ENCODE measurements at places on chromosomes 3 and 15.

DNA sequence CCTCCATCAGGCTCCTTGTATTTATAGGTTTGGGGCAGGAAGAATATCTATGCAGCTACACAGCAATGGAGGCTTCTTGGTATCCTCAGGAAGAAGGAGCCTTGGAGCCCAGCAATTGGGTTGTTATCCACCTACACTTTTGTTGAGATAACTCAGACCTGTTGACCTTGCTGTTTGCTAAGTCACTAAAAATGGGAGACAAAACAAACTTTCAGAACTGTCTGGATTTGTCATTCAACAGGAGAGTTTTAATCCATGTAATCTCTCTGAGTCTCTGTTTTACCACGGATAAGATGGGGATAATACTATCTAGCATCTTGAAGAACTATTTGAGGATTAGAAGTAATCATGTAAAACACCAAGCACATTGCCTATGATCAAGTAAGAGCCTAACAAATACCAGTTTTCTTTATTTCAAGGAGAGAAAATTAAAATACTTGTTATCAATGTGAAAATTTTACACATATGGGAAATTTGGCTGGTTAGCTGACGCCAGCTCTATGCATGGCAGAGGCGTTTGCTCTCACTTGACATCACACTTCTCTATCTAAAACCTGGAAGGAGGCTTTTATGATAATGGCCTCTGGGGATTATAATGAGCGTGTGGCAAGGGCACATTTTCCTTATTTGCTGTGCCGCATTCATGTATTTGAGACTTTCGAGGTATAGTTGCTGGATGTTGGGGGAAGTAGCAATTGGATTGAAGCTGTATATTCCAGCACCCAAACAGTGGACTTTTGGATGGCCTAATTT, 215.6 kb downstream of the PDCD6IP start:
- no peak for DNase-seq

DNA sequence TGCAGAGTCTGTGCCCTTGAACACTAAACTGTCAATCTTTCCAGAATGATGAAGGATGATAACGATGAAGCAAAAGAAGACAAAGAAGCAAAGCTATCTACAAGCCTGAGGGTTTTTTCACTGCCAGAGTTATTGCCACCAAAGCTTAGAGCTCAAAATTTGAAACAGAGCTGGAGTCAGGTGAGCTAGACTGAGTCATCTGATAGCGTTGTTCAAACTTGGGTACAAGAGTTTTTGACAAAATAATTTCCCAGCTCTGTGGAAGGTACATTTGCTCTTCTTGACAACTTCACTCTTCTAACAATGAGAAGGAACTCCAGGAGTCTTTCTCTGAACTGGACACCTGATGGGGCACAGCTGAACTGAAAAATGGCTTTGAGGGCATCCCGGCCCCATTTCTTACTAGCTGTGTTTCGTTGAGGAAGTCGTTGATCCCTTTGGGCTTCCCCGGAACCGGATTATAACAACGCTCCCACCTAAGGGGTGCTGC, 715 bp downstream of the MCCC1 start:
- no peak for DNase-seq

DNA sequence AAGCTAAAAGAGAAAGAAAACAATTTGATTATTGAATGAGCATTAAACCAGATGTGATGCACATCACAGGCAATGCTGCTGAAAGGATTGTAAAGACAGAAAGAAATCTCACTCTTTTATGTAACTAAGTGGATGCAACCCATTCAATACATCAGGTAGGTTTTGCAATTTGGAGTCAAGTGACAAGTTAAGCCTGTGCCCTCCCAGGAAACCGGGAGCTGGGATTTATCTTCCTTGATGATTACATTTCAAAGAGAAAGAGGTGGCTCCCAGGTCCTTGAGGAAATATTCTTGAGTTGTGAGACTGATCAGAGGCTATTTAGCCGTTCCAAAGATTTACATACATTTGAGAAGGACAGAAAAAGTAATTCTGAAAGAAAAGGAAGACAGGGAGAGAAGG, 219.0 kb upstream of the PROK2 start:
- DNase-seq, result no peak

- no peak for DNase-seq
Observed at GRCh38 chr15:69973102-69973714, 124.5 kb downstream of the TLE3 start.

- no peak for DNase-seq
Observed at GRCh38 chr3:21464746-21465145, 286.3 kb downstream of the ZNF385D start.

DNA sequence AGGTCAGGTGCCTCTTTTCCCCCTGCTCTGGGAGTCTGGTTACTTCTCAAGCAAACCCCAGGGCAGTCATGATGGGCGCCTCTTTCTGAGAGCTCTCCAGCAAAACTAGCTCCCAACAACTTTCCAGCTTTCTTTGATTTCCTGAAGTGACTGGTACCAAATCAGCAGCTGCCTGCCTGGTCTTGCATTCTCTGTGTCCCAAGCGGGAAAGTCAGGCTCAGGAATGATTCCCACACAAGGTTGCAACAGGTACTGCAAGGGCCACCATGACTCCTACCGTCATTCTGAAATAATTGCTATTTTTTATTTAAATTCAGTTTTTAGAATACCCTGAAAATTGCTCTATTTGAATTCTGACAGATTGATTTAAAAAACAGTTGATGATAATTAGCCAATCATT, 658.7 kb downstream of the SQOR start:
- no peak for DNase-seq

- no peak for DNase-seq
Observed at GRCh38 chr3:46878781-46879436, 1.4 kb downstream of the PTH1R start.

DNA sequence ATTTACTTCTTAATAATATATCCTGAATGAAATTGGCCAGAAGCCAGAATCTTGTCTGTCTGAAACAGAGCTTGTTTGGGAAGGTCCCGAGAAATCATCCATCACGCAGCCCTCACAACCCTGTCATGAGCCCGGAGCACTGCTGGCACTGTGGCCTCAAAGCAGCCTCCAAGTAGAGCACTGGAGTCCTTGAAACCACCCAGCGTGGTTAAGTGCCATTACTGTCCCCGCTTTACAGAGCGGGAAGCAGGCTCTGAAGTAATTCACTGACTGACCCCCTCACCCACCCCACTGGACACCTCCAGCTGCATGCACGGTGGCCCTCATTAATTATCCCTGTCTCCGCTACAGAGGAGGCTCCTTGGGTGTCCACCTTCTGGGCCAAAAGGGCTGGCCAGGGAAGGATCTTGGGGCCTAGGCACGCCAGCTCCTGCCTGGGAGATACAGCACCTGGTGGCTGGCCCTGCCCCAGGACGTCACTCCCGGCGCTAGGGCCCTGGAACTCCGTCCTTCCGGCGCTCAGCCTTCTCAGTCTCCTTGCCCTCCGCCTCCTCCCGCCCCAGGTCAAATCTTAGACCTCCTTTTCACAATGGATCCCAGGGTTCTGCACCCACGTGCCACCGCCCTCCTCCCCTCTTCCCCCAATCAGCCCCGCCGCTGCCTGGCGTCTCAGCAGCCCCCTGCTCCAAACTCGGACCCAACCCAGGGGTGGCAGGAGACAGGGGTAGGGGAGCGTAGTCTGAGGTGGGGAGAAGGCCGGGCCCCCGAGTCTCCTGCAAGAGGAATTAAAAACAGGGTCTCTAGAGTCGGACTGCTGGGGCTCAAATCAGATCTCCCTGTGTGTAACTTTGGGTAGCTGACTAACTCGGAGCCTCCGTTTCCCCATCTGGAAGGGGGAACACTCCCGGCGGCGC, 1.1 kb downstream of the TKT start:
- DNase-seq, result no peak

DNA sequence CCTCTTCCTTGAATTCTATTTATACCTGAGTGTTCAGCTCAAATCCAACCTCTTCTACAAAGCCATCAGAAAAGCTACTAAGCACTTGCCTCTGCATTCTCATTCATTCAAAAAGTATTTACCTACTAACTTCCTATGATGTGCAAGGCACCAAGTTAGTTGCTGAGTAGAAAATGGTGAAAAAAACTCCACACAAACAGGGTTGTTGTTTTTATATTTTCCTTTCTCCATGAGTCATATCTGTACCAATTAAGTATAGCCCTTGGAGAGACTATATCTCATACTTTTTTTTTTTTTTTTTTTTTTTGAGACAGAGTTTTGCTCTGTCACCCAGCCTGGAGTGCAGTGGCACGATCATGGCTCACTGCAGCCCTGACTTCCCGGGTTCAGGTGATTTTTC, 67.7 kb downstream of the IGF2BP2 start:
- no peak for DNase-seq

GRCh38 chr3:22994781-22995180, 208.3 kb upstream of the UBE2E2 start:
- DNase-seq, result no peak

Data from iPS DF 19.7 (cell line).